ENCODE measurements at places on chromosomes 5 and 9. TPM values are rescaled to one million over a fixed set of nuclear protein-coding genes. Genes with fewer than 3 reads are reported as not detected.
A peak's percentile ranks its signal among the peaks of the same experiment; 100 is the strongest.

GRCh38 chr5:168822248-168822744, 243.1 kb upstream of the PANK3 start:
- no peak for DNase-seq

DNA sequence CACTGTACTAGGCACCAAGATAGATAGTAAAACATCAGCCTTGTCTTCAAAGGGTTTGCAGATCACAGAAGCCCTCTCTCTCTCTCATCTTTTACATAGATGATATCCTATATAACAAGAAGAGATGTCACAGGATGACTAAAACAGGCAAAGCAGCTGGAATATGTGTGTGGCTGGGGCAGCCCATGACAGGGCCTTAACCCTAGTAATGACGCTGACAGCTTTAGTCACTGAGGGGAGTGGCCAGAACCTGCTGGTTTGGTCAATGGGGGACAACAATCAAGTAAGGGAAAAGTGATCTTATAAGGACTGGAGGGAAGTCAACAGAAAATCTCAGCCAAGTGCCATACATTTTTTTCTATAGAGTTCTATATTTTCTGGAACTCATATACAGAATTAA, 41.9 kb upstream of the RIC1 start:
- DNase-seq, result peak; percentile 76

GRCh38 chr5:33696411-33696810, 195.4 kb downstream of the ADAMTS12 start:
- no peak for DNase-seq

DNA sequence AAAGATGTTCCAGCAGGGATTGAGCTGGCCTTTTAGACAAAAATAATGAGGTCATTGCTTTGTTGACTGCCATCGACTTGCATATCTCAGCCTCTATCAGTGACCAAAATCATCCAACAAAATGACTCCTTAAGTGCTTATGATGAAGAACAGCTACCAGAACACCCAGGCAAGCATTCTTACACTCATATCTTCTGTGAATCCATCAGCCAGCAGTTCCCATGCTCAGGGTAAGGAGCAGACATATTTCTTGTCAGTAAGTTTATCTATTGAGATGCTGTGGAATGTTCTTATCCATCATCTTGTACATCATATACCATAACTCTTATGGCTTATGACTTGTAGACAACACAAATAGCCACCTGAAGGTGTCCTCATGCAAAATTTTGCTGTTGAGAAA, 20.2 kb upstream of the SPDL1 start:
- no peak for DNase-seq

DNA sequence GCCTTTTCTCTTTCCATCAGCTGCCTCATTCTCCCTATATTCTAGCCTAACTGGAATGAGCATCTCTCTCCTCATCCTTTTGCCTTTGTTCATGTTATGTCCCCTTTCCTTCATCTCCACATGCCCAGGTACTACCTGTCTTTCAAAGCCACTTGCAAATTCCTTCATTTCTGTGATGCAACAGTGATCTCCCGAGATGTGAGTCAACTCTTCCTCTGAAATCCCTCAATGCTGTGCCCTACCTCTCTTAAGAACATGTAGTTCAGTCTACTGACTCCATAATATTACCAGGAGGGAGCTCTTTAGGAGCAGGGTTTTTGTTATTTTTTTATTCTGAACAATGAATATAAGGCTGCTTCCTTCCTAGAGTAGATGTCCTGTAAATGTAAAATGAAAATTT, 91.6 kb downstream of the ZNF462 start:
- DNase-seq, result no peak

- DNase-seq, result no peak
These were observed 12.2 kb upstream of the TMEM252 start for GRCh38 chr9:68552700-68553476.

DNA sequence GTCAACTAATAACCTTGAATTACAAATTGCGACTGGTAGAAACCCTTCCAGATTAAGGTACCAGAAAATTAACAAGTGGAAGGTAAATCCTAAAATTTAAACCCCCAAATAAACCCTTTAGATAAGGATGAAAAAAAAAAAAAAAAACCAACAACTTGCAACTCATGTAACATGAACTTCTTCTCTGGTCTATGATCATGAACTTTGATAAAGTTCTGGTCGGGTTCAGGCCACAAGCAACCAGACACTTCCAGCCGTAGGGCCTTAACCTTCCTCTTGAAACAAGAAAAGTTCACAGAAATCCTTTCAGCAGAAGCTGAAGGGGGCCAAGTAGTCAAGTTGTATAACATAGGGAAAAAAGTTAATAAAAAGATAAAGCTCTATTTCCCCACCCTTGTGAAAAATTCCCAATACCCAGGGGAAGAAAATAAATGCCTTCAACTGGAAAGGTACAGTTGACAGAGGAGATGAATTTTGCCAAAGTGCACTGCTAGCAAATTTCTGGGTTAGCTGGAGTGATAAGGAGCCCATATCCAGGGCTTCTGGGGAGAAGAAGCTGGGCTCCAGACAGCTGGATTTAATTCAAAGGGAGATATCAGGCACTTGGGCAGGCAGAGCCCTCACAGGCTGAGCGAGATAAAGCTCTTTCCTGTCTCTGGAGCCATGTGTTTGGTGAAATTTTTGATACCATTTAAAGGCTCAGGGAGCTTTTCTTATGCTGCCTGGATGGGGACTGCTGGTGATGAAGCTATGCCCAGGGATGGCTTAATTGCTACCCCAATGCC, 234.2 kb upstream of the PANK3 start:
- no peak for DNase-seq

DNA sequence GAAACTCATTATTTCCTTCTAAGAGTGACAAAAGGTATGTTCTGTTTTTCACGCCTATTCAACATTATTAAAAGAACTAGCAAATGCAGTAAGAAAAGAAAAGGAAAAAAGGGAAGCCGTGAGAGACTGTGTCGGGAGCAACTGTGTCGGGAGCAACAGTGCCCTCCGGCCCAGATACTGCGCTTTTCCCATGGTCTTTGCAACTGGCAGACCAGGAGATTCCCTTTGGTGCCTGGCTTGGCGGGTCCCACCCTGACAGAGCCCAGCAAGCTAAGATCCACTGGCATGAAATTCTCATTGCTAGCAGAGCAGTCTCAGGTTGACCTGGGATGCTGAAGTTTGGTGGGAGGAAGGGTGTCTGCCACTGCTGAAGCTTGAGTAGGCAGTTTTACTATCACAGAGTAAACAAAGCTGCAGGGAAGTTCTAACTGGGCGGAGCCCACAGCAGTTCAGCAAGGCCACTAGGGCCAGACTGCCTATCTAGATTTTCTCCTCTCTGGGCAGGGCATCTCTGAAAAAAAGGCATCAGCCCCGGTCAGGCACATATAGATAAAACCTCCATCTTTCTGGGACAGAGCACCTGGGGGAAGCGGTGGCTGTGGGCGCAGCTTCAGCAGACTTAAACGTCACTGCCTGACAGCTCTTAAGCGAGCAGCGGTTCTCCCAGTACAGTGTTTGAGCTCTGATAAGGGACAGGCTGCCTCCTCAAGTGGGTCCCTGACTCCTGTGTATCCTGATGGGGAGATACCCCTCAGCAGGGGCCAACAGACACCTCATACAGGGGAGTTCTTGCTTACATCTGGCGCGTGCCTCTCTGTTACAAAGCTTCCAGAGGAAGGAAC, 1237.4 kb upstream of the CDH18 start:
- DNase-seq, result no peak

- peak; percentile 72 for DNase-seq
These were observed 13.8 kb downstream of the PROP1 start for GRCh38 chr5:177982072-177982727.

The UCK1 gene
- total RNA-seq, result 25.2 TPM

The HEMGN gene
- 0.54 TPM for total RNA-seq

The BHMT gene
- total RNA-seq, result not detected

The FUT7 gene
- total RNA-seq, result 0.09 TPM

The FAM153A gene
- 12.8 TPM for total RNA-seq
